Fibroblast of gingiva (primary cell): ENCODE measurements at places on chromosomes 2 and 18.

GRCh38 chr18:10285283-10285640 lies 169.2 kb upstream of the APCDD1 start:
- DNase-seq: no peak

GRCh38 chr2:142179686-142180085 lies 48.9 kb upstream of the LRP1B start:
- DNase-seq: no peak

GRCh38 chr2:174615871-174616436 lies 18.4 kb upstream of the WIPF1 start:
- peak; percentile 56 for DNase-seq

DNA sequence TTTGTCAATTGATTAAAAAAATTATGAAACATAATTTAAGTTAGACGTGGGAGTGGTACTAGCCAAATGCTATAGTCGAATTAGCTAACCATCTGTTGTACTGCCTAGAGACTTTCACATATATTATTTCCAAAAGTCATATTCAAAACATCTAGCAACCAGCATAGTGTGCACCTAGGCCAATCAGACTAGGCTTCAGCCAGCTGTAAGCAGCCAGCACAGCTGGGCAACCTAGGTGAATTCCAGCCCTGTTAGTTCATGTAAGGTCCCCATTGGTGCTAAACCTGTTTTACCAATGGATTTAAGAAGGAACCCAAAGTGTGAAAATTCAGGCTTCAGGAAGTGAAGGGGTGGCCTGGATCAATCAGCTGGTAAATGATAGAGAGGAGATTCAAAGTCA lies 144.3 kb downstream of the BCL2 start:
- DNase-seq: no peak

GRCh38 chr2:85355521-85355920 lies 952 bp downstream of the ELMOD3 start:
- DNase-seq: peak; percentile 15
